ENCODE measurements at places on chromosomes 2 and 18. TPM values are rescaled to one million over a fixed set of nuclear protein-coding genes. Genes with fewer than 3 reads are reported as not detected.

CHN1 gene
- 0.47 TPM for polyA plus RNA-seq

SERPINB12 gene
- not detected for polyA plus RNA-seq

DNA sequence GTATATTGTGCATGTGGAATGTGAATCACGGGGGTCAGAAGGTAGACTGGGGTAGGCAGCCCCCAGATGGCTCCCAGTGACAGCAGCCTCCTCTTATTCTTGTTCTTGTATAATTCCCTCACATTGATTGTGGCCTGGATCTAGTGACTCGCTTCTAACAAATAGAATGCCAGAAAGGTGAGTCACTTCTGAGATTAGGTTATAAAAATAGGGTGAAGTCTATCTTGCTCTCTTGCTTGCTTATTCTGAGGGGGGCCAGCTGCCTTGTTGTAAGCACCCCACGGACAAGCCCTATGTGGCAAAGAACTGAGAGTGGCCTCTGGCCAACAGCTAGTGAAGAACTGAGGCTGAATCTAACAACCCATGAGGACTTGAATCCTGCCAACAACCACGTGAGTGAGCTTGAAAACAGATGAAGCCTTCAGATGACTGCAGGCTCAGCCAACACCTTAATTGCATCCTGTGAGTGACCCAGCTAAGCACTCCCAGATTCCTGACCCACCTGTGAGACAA is 15.6 kb upstream of the RMND5A start:
- DNase-seq = peak; percentile 90

- no peak for DNase-seq
Measured at GRCh38 chr2:148754864-148755263, 110.3 kb downstream of the EPC2 start.

DNA sequence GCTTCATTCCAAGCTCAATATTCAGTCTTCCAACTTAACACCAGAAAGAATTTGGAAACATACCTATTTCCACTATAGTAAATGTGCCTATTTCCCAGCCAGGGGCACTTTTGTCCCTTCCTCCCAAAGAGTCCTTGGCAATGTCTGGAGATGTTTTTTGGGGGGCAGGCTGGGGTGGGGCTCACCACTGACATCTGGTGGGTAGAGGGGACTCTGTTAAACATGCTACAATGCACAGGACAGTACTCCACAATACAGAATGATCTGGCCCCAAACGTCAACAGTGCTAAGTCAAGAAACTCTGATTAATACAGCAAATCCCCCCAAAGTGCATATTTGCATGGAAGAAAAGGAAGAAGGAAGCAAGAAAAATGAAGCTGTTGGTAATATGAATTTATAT is 61.7 kb downstream of the SMIM21 start:
- no peak for DNase-seq

GRCh38 chr2:86039178-86039962 is 66.3 kb downstream of the POLR1A start:
- no peak for DNase-seq

- no peak for DNase-seq
Measured at GRCh38 chr18:73653827-73654226, 493.8 kb downstream of the FBXO15 start.

Measured in foreskin keratinocyte (primary cell).